ENCODE measurements at places on chromosomes 3 and 15.

- no peak for DNase-seq
Observed at GRCh38 chr3:42507761-42508335, 5.4 kb downstream of the VIPR1 start.

- DNase-seq = no peak
Observed at GRCh38 chr3:98893740-98894139, 7.8 kb downstream of the DCBLD2 start.

DNA sequence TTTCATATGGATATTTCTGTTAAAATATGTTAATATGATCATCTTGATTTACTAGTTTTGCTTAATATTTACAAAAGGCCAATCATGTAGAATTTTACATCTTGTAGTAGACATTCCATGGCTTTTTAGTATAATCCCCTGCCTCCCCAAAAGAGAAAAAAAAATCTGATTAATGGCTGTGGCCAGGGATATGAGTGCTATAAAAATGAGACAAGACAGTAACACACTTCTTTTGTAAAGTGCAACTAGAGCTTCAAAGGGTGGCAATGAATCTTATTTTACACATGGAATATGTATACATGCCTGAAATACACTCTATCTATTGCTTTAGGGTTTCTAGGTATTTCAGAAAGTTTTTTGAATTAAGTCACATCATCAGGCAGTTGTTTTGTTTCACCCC lies 112.2 kb upstream of the NANOGP8 start:
- no peak for DNase-seq

- DNase-seq = no peak
Observed at GRCh38 chr3:37029516-37030163, 36.3 kb downstream of the MLH1 start.

DNA sequence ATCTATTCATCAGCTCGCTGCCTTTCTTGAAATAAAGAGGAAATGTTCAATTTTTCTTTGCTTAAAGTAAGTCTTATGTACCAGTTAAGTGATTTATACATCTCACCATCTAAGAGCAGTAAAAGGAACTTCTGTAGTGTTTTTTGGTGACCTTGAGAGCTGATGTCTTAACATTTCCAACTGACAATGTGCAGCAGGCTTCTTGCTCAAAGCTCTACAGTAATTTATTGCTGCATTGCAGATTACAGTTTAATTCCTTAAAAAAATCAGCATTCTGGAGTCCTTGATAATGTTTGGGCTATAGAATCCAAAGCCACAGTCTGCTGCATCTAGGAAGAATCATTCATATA lies 61.6 kb downstream of the DIPK2A start:
- no peak for DNase-seq

GRCh38 chr15:67977414-67978089 lies 76.6 kb upstream of the PIAS1 start:
- DNase-seq = no peak

DNA sequence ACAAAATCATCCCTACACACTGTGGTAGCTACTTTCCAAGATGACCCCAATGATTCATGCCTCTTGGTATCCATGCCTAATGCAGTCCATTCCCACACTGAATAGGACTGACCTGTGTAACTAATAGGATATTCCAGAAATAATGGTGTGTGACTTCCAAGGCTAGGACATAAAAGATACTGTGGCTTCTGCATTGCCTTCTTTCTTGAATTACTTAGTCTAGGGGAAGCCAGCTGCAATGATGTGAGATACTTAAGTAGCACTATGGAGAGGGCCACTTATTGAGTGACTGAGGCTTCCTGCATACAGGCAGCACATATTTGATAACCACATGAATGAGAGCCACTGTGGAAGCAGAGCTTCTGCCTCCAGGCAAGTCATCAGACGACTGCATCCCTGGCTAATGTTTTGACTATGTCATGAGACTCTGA lies 50.1 kb downstream of the NR1I2 start:
- no peak for DNase-seq

DNA sequence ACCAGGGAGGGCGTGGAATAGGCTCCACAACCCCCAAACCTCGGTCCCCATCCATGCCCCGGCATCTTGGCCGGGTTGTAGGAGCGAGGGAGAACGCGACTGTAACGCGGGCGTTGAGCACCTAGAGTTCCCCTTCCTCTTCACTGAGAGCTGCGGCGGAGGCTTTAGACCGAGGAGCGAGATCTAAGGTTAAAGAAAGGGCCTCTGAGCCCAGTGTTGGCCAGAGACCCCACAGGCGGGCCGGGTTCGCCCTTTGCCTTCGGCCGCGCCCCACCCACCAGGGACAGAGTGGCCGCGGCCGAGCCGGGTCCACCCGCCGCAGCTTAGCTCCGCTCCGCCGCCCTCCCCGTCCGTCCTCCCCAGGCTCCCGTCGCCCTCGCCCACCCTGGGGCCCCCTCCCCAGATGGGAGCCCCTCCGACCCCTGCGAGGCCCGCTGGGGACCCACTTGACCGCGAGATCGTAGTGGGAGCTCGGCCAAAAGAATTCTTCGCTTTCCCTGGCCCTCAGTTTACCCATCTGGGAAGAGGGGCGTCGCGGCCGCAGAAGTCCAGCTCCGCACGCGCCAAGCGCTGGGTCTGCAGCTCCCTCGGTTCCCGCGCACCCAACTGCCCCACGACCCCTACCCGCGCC lies 425 bp downstream of the ANPEP start:
- peak; percentile 59 for DNase-seq

DNA sequence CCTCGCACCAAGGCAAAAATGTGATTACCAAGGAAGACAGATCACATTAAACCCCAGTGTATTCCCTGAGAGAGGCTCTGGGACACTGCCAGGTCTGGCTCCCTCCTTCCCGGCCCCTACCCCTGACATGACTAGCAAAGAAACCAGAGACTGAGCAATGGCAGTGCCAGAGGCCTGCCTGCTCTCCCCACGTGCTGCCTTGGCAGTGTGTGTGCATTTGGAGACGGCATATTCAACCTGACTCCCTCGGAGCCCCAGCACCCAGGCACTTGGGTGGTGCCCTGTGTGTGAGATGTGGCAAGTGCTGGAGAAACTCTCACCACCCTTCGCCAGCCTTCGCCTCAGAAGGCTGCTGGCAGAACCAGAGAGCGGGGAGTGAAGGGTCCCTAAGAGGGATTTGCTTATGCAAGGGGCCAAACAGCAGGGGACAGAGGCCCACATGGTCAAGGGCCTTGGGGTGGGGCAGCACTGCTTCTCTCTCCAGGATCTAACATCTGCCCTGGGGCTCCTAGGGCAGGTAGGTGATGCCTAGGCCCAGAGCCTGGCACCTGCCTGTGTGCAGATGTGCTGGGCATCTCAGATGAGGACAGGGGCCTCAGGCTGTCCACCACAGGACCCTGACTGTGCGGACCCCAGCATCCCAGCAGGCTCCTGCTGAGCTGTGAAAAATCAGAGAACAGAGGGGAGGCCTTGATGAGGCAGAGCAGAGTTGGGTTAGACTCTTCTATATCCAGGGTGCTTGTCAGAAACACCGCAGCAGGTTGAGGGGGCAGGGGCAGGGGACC lies 23.6 kb upstream of the PLXNA1 start:
- DNase-seq = no peak

- DNase-seq = no peak
Observed at GRCh38 chr3:156762631-156763185, 63.4 kb upstream of the LEKR1 start.

DNA sequence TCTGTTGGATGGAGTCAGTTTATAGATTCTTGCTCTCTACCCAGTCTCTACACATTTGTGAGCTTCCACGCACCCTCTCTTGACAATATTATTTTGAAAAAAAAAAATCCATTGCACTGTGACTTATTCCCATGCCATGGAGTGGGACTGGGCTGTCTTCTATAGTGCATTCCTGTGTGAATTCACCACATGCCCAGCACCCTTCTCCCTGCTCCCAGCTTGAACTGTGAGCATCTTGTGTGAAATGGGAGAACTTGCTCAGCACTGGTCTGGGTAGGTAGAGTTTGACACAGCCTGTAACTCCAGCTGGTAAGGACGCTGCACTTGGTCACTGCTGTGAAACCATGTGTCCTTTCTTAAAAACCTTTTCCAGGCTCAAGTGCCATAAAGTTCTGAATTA lies 91.9 kb downstream of the ARNT2 start:
- DNase-seq = no peak

DNA sequence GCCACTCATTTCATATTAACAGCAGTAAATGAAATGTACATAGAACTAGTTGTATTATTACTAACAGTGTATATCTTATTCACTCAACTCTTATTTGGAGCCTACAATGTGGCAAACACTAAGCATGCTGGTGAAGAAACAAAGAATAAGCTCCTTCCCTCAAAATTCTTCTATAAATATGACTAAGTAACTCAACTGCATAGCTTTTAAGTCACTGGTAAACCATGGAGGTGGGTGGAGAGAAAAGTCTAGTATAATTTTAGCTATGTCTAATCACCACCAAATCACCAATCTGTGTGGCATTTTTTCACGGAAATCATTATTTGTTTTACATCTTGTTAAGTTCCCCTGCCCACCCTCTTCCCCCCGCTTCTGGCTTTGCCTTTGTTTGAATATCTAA lies 17.5 kb downstream of the COPS2 start:
- no peak for DNase-seq

DNA sequence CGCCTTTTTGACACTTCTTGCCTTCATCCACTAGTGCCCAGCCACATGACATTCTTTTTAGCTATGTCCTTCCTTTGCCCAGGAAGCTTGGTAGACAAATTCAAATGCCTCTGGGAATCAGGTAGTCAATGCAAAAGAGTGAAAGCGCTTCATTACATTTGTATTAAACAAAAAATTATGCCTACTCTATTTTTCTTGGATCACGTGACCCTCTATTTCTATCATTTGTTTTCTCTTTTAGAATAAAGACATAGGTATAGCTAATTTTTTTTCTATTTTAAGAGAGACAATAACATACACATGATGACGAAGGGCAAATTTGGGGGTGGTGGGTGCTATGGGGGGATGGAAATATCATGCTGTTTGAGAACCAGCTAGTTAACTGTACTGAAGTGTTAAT lies 384.8 kb downstream of the C3orf38 start:
- no peak for DNase-seq

DNA sequence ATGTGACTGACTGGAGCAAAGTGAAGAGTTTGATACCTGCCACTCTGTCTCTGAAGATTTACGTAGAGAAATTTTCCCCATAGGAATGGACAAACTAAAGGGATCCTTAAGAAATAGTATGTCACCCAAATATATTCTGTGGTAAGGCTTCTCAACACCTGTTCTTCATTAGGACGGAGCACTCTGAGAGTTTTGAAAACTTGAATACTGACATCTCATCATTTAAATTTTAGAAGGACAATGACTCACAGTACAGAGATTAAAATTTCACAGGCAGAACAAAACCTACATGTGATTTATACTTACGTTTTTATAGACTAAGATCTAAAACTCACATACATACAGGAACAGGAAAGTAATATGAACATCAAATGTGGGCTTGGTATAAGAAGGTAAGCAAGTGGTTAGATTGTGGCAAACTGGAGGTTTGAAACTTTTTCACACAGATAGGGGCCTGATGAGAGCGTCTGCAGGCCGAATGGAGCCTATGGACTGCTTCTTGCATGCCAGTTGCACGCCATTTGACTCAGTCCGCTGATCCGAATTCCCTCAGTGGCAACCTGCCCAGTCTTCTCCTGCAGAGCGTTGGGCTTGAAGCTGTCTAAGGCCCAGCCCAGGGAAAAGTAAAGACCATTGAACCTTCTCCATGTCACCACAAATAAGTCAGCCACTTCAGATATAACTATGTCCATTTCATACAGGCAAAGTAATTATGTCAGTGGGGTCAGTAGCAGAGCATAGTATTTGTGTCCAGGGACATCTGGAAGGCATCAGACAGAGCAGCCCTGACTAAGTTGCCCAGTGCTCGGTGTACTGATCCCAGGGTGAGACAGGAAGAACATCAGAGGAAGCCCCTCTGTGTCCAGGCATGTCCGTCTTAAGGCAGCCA lies 45.7 kb downstream of the ZBTB38 start:
- no peak for DNase-seq

DNA sequence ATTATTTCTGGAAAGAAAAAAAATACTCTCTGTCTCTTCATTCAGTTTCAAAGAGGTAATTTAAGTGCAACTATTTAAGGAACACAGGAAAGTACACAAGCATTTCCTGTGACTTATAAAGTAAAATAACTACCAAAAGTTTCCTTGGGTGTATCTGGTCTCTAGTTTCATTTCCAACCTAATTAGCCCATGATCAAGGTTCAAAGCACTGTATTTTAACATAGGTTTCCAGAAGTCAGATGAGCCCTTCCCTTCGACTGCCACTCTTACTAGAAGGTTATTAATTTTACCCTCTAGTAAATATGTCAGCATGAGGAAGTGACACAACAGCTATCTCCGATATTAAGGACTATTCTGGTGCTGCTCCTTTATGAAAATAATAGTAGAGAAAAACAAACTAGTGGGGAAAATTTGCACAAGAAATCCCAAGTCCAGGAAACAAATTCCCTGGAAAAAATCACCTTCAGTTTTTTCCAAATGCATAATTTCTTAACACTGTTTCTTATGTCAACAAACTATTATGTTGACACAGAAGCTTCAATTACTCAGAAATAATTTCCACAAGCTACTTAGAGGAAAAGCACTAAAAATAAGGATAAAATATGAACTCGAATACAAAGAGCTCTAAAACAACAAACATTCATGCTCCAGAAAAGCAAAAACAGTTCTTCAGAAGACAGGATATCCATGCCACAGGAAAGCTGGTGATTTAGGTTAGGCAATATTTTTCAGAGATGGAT lies 35.3 kb downstream of the CCPG1 start:
- peak; percentile 18 for DNase-seq

GRCh38 chr3:115071166-115071565 lies 75.9 kb downstream of the ZBTB20 start:
- DNase-seq = no peak
